ENCODE measurements at places on chromosomes 4 and X. TPM values are rescaled to one million over a fixed set of nuclear protein-coding genes. Genes with fewer than 3 reads are reported as not detected.
A peak's percentile ranks its signal among the peaks of the same experiment; 100 is the strongest.

GRCh38 chrX:10761447-10761846 is 141.1 kb upstream of the MID1 start:
- no peak for ATAC-seq

DNA sequence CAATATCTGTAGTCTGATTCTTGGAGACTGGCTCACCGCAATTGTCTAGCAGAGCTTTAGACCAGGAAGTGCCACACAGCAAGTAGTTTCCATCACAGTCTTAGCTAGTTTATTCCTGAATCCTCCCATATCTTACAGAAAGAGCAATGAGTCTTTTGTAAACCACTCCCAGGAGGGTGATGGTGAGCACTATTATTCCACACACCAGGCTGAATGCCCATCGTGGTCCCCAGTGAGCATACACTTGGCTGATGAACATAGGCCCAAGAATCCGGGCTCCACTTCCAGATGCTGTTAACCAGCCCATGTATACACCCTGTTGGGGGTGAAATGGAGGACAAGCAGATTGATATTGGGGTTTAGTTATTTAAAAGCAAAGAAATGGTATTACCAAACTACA is 39.8 kb downstream of the PLK4 start:
- no peak for ATAC-seq

DNA sequence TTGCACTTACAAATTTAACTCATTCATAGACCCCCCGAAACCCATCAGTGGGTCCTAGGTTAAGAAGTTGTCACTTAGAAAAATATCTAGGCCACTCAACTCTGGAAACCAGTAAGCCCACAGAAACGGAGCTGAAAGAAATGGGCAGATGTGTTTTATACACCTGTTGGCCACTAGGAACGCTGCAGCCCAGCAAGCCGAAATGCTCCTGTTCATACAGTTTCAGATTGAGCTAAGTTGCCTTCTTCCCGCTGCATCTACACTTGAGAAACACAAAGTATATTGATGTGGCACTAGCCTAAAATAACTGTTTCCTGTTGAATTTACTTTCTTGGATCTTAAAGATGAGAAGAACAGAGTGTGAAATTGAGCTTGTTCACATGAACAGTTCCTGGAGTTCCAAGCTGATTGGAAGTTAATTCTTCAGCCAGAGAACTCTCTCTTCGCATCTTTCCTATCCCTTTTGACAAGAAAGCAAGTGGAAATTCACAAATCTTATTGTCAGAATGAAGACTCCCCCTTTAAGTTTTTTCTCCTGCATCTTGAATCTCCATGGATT is 174.1 kb downstream of the RBMX2 start:
- ATAC-seq: peak; percentile 24

DNA sequence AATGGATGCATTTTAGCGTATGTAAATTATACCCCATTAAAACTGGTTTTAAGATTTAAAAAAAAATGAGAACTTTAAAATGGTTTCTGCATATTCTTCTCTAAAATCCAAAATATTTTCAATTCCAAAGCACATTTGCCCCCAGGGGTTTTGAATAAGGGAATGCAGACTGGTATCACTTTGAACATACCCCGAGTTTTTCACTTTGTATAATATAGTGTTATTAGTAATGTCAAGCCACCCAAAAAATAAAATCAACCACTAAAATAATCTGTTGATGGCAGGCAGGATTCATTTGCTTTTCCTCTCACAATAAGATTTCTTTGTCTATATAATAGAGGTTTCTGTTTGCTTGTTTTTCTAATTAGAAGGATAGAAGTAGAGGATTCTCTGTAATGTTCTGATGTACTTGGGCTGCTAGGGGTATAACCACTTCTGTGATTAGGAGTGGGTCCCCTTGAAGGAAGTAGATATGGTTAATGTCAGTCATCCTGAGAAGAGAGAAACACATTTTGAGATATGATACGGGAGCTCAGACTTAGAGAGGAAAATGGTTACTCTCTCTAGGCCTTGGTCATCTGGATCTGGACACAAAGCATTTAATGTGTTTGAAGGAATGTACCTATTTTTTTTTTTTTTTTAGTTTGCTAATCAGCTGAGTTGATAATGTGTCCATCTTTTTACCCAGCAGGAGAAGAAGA is 9.3 kb upstream of the LIN54 start:
- no peak for ATAC-seq

GRCh38 chr4:178415925-178416324 is 973.7 kb upstream of the AGA start:
- no peak for ATAC-seq

- no peak for ATAC-seq
Measured at GRCh38 chr4:1718095-1718850, 2.9 kb downstream of the TMEM129 start.

DNA sequence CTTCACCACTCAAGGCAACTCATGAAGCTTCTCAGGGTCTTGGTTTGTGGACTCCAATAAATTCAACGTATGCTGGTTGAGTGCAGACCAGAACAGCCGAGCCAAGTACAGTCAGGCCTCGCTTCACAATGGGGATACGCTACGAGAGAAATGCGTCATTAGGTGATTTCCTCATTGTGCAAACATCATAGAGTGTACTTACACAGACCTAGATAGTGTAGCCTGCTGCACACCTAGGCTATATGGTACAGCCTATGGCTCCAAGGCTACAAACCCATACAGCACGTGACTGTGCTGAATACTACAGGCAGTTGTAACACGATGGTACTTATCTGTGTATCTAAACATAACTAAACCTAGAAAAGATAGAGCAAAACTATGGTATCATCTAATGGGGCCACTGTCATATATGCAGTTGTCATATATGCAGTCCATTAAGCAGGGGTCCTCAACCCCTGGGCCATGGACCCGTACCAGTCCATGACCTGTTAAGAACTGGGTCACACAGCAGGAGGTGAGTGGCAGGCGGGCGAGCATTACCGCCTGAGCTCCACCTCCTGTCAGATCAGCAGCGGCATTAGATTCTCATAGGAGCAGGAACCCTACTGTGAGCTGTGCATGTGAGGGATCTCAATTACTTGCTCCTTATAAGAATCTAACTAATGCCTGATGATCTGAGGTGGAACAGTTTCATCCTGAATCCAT is 31.5 kb downstream of the RTL5 start:
- ATAC-seq: no peak

DNA sequence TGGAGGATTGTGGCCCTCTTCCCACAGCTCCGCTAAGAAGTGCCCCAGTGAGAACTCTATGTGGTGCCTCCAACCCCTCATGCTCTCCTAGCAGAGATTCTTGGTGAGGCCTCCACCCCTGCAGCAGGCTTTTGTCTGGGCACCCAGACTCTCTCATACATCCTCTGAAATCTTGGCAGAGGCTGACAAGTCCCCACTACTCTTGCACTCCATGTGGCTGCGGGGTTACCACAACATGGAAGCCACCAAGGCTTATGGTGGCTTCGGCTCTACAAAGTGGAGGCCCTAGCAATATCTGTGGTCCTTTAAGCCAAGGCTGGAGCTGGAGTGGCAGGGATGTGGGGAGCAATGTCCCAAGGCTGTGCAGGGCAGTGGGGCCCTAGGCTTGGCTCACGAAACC is 255.2 kb downstream of the COX7B2 start:
- ATAC-seq: no peak

DNA sequence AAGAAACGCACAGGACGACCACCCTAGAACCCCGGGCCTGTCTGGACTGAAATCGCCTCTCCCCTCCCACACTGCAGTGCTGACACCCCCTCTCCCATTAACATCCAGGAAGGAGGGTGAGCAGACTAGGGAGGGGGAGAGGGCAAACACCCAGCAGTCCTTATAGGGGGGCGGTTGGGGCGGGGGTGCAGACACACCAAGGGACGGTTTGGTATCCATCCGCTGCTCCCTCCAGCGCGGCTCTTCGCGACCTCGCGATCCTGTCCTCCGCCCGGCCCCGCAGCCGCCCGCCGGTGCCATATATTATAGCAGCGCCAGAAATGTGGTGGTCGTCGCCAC is 411 bp upstream of the GPRASP1 start:
- no peak for ATAC-seq

- ATAC-seq: no peak
Measured at GRCh38 chrX:19193565-19193964, 71.3 kb upstream of the ADGRG2 start.

DNA sequence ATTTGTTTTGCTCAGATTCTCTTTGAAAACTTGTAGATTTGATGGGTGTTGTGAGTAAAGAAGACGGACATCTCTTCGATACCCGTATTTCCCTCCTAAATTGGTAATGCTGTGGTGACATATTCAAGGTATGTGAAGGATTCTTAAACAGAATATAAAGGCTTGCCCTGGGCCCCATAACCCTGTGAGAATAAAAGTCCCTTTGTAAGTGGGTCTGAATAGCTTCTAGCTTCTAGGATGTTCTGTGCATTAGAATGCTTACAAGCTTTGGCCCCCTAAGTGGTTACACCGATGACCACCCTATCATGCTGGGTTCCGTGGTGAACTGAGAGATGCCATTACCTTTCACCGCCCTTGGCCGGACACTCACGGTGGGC is 574 bp upstream of the MOB1B start:
- no peak for ATAC-seq

- ATAC-seq: no peak
Measured at GRCh38 chr4:137532869-137533236, 559 bp upstream of the PCDH18 start.

- ATAC-seq: no peak
Measured at GRCh38 chr4:88989990-88990389, 67.0 kb downstream of the FAM13A start.

DNA sequence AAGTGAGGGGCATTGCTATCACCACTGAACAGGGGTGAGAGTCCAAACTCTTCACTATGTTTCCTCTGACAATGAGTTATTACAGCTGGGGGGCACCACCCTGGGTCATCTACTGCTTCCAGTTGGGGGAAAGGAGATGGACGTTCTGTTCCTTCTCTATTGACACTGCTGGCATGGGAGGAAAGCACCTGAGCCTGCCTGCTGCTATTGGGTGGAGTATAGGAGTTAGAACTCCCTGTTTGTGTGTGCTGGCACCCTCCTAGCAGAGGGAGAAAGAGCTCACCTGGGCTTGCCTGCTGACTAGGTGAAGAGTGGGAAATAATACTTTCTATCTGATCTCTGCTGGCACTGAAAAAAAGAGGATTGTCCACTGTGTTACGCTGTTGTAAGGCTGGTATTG is 163.8 kb downstream of the MSN start:
- no peak for ATAC-seq

- no peak for ATAC-seq
Measured at GRCh38 chr4:144903953-144904711, 193.9 kb downstream of the ANAPC10 start.

DNA sequence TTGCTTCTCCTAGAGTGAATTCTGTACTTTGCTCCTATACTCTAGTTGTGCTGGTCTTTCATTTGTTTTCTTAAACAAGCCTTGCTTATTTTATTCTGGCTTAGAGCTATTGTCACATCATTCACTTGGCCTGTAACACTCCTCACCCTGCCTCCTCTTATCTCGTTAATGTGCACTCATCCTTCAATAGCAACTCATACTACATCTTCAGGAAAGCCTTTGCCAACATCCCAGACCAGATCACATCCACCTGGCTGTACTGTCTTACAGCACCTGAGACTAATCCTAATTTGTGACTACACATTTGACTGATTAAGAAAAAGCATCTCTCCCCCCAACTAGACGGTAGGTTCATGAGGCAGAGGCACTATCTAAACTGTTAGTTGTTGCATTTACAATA is 80.8 kb downstream of the SLC7A11 start:
- ATAC-seq: no peak

- no peak for ATAC-seq
Measured at GRCh38 chr4:141130947-141131605, 2.2 kb downstream of the RNF150 start.

DNA sequence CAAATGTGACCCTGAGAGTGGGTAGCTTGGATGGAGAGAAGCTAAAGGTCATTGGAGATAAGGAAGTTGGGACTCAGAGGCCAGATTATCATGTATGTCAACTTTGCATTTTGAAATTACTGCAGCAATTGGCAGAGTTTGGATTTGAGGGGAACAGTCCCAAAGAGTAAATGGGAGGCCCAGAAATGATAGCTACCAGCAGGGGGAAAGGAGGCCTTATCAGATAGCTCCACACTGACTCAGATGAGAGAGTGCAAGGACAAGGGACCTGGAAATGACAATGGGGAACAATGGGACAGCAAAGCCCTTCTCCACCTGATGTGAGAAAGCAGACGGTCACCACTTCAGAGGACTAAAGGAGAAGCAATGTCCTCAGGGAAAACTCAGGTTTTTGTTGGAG is 201.5 kb upstream of the JADE1 start:
- ATAC-seq: no peak

- ATAC-seq: no peak
Measured at GRCh38 chr4:172962564-172963353, 205.9 kb upstream of the GALNT7 start.

DNA sequence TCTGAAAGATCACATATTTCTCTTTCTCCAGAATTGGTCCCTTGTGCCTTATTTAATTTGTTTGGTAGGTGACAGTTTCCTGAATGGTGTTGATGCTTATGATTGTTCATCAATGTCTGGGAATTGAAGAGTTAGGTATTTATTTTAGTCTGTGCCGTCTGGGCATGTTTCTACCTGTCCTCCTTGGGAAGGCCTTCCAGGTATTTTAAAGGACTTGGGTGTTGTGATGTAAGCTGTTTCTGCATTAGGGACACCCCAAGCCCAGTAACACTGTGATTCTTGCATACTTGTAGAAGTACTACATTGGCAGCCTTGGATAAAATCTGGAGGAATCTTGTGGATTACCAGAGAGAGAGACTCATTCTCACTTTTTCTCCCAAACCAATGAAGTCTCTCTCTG is 120.8 kb upstream of the CXXC4 start:
- no peak for ATAC-seq

GRCh38 chrX:154458954-154459778 is 1.1 kb downstream of the PLXNA3 start:
- peak; percentile 58 for ATAC-seq

GRCh38 chrX:133921764-133922389 is 63.5 kb downstream of the GPC3 start:
- ATAC-seq: no peak

DNA sequence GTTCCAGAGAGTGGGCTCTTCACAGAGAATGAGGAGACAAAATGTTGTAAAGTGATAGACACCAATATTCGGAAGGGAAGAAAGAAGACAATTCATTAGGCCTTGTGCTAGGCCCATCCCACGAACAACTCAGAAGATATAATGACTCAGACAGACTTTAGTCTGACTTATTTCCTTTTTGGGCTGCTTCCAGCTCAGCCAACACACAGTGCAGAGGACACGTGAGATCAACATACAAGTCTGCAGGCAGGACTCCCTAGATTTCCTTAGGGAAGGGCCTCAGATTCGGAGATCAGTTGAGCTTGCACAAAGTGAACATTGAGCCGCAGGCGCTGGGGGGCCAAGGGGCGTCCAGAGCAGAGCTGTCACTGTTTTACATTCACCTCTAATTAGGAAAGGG is 290.7 kb upstream of the TENM3 start:
- ATAC-seq: peak; percentile 99

GRCh38 chr4:184968784-184969201 is 49.5 kb upstream of the HELT start:
- ATAC-seq: no peak

Gene ARX
- 0.16 TPM for total RNA-seq

Gene RBMX
- total RNA-seq: 209 TPM

Gene GRIPAP1
- total RNA-seq: 42.0 TPM

Gene HDX
- total RNA-seq: 3.8 TPM

Gene BEND2
- not detected for total RNA-seq

All from motor neuron (in vitro differentiated cells).